Hematopoietic multipotent progenitor cell (in vitro differentiated cells): ENCODE measurements at places on chromosomes 6 and 20. TPM values are rescaled to one million over a fixed set of nuclear protein-coding genes. Genes with fewer than 3 reads are reported as not detected.

AGER gene
- total RNA-seq: 0.81 TPM

CRISP2 gene
- total RNA-seq: under 0.01 TPM

TREML2 gene
- 8.1 TPM for total RNA-seq

C20orf204 gene
- 3.0 TPM for total RNA-seq

ROS1 gene
- not detected for total RNA-seq

KIF3B gene
- total RNA-seq: 5.4 TPM

TBX18 gene
- under 0.01 TPM for total RNA-seq

TNFRSF6B gene
- 0.54 TPM for total RNA-seq

PAK5 gene
- not detected for total RNA-seq

SDHAF4 gene
- total RNA-seq: 2.4 TPM

LGSN gene
- total RNA-seq: under 0.01 TPM

KIF13A gene
- 25.3 TPM for total RNA-seq

SYTL3 gene
- total RNA-seq: 6.5 TPM

BMP5 gene
- not detected for total RNA-seq

SNX5 gene
- 127 TPM for total RNA-seq

OPRL1 gene
- 10.5 TPM for total RNA-seq

PLA2G7 gene
- total RNA-seq: not detected

ECT2L gene
- total RNA-seq: not detected
